Thymus (tissue), 14 donors: ENCODE measurements at places on chromosomes 1 and 21. TPM values are rescaled to one million over a fixed set of nuclear protein-coding genes. Genes with fewer than 3 reads are reported as not detected.

GRCh38 chr1:162135271-162135775 is 65.8 kb downstream of the NOS1AP start:
- H3K4me3 ChIP-seq = no peak overlapping the region
- H3K27me3 ChIP-seq = no peaks in the 10 kb centered on the region
- H3K36me3 ChIP-seq = no peaks in the 10 kb centered on the region
- H3K27ac ChIP-seq = no peak overlapping the region

- H3K27me3 ChIP-seq = no peaks in the 10 kb centered on the region
- no peaks in the 10 kb centered on the region for H3K4me1 ChIP-seq
- no peak for DNase-seq
- H3K4me3 ChIP-seq = no peak overlapping the region
- no peaks in the 10 kb centered on the region for H3K36me3 ChIP-seq
- H3K27ac ChIP-seq = peak overlapping the region; percentile 19
Measured at GRCh38 chr1:223189525-223189902, 46.5 kb upstream of the TLR5 start.

DNA sequence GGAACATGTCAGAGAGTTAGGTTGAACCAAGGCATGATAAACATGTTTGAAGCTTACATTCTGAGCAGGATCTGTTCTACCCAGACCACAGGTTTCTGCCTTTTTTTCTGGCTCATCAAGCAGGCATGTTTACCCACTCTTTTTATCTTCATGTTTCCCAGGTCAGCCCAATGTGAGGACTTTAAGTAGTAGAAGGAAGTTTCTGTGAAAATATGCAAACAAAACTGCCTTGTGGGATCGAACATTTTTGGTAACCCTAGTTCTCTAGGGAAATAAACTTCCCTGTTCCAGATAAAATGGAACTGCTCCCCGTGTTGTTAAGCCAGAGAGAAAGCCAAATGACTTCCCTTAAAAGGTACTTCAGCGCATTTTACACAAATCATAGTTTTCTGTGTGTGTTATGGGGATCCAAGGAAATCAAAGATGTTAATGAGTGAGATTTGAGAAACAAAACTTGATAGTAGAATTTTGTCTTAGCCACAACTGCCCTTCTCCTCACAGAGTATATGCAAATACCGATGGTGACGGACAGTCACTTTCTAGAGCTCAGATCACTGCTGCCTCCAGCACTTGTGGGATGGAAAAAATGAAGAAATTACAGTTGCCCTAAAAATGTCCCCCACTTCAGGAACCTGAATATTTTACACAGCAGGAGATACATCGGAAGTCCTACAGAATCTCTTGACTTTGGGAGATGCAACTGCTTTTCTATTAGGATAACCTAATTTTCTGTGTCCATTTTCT is 765 bp upstream of the HIPK1 start:
- H3K36me3 ChIP-seq = no peaks in the 10 kb centered on the region
- no peak for DNase-seq
- H3K4me1 ChIP-seq = peaks cover 23% of the 10 kb centered on the region
- peak overlapping the region; percentile 99 for H3K27ac ChIP-seq

GRCh38 chr1:228940926-228941325 is 205.6 kb downstream of the RHOU start:
- peaks cover 13% of the 10 kb centered on the region for H3K4me1 ChIP-seq
- no peaks in the 10 kb centered on the region for H3K36me3 ChIP-seq
- no peak for DNase-seq
- H3K27me3 ChIP-seq = no peaks in the 10 kb centered on the region
- H3K4me3 ChIP-seq = no peak overlapping the region
- no peak overlapping the region for H3K27ac ChIP-seq

- H3K36me3 ChIP-seq = no peaks in the 10 kb centered on the region
- H3K4me3 ChIP-seq = no peak overlapping the region
- DNase-seq = no peak
- H3K27ac ChIP-seq = no peak overlapping the region
- peaks cover 12% of the 10 kb centered on the region for H3K4me1 ChIP-seq
Measured at GRCh38 chr1:146032631-146033219, 11.2 kb upstream of the HJV start.

DNA sequence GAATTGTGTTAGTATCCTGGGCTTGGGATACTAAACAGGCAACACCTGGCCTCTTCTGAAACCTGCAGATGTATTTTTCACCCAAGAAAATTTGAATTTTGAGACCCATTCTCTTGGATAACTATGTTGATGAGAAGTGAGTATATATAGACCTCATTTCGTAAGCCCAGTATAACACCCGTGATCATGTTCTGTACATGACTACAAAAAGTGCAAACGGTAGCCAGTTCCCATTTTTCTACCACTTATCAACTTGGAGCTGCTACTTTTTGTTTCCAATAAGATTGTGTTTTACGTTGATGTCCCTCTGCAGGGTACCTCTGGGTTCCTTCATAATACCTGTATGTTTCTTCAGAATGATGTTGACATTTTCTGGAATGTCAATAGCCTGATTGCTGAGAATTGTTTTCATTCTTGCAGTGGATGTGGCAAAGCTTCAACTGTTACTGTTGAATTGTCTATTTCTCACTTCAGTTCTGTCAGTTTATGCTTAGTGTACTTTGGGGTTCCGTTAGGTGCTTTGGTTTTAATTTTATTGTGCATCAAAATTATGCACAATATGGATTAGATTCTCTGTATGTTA is 48.1 kb downstream of the ZFYVE9 start:
- no peak overlapping the region for H3K4me3 ChIP-seq
- DNase-seq = no peak
- H3K36me3 ChIP-seq = no peaks in the 10 kb centered on the region
- no peak overlapping the region for H3K27ac ChIP-seq

Gene CR1
- total RNA-seq = 1.5 TPM

Gene C1orf141
- total RNA-seq = not detected

Gene JAK1
- total RNA-seq = 97.4 TPM
